ENCODE measurements at places on chromosomes 2 and 18. TPM values are rescaled to one million over a fixed set of nuclear protein-coding genes. Genes with fewer than 3 reads are reported as not detected.

GRCh38 chr2:109128048-109128615 is 873 bp upstream of the SH3RF3 start:
- peak; percentile 82 for DNase-seq

- DNase-seq = peak; percentile 70
Measured at GRCh38 chr18:25144820-25145219, 207.1 kb downstream of the ZNF521 start.

GRCh38 chr2:189698020-189698887 is 23.8 kb downstream of the ANKAR start:
- DNase-seq = peak; percentile 56

- DNase-seq = no peak
Measured at GRCh38 chr2:167933097-167933814, 314.1 kb downstream of the STK39 start.

DNA sequence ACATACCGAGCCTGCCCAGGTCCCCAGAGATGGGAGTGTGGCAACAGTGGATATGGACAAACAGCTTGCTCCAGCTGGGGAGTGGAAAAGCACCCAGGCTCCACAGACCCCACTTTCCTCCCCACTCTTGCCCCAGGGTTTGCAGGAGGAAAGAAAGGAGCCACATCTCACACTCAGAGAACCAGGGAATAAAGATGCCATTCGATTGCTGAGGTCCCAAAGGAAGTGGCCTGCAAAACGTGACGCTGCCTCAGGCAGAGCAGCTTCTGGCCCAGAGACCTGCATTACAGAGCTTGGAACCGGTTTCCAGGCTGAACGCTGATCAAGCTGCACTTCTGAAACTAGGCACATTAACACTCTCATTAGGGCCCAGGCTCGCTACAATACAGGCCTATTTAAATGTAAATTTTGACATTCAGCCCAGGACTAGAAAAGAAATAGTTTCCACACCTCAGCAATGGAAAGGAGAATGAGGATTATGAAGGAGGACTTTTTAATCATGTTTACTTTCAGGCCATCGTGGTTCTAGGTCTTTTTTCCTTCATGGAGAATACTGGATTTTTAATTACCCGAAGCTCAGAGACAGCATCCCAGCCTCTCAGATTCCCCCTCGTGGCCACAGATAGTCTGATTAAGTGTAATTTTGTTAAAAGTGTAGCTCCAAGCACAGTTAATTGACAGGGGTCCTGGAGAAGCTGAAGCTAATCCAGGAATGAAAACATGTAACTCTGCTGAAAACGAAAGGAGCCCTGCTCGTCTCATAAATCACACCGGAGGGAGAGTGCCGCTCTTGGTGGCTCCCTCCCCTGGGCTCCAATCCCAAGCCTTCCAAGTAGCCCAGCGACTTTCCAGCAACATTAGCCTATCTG is 221.3 kb upstream of the RAB6C start:
- no peak for DNase-seq

GRCh38 chr2:6336752-6337471 is 528.8 kb downstream of the CMPK2 start:
- DNase-seq = no peak

DNA sequence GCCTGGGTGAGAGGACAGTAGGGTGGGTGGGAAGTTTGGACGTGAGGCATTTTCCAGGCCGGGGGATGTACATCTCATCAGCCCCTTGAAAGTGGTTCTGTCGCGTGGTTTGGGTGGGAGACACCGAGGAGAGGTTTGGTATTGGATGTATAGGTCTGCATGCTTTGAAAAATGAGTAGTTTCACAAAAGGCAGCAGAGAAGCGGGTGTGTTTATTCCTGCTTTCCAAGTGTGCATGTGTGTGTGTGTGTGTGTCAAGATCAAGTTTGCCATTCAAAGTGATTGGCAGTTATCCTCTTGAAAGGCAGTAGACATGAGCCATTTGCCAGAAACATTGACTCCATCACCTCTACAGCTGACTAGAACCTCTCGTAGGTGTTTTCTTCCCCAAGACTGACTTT is 423.1 kb upstream of the POU3F3 start:
- no peak for DNase-seq

DNA sequence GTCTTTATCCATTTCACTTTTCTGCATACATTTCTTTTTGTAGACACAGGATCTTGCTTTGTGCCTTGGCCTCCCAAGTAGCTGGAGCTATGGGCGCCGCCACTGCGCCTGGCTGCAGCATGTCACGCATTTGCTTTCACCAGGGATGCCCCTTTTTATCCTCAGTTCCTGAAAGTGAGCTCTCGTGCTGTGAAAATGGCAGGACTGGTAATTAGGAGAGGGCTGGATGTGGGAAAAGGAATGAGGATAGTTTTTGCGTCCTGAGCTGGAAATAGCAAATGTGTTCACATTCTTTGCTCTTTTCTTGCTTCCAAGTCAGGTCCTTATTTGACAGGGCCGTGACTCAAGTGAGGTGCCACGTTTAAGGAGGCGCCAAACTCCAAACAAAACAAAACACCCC is 104.6 kb downstream of the LDLRAD4 start:
- no peak for DNase-seq

DNA sequence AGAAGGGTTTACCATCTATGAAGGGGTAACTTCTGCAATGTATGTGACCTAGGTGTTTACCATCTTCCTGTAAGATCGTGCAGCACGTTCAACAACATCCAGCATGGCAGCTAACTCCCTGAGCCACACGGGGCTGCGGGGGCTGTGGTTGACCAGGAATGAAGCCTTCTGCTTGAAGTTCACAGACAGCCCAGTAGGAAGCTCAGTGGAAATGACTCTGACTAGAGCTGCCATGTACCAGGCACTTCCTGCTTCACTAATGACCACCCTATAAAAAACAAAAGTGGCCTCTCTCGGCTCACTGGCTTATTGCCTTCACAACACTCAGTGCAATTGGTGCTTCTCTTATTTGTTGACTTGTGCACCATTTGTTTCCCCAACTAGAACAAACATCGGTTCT is 99.7 kb upstream of the SMAD7 start:
- no peak for DNase-seq

- DNase-seq = no peak
Measured at GRCh38 chr18:58045242-58046092, 1.4 kb downstream of the NEDD4L start.

DNA sequence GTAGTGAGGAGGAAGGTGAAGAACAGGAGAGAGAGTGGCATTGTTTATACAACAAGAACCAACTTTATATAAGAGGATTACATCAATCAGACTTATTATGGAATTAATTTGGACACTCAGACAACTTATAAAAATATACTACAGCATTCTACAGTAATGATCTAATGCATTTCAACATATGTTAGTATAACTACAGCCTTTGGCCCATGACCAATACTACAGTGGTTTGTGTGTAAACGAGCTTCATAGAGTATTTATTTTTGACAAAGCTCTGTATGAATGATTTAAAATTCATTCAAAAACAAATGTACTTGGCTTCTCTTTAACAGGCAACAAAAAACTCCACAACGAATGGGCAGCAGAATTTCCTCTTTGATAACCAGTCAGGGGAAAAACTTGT is 72.8 kb downstream of the ZNF521 start:
- no peak for DNase-seq

The SOCS6 gene
- total RNA-seq = 21.9 TPM

The GATA6 gene
- total RNA-seq = not detected

The ALLC gene
- not detected for total RNA-seq

The TMEM37 gene
- total RNA-seq = not detected

The REG3A gene
- not detected for total RNA-seq

The MAPK4 gene
- not detected for total RNA-seq

The CPLX4 gene
- not detected for total RNA-seq

The DAPL1 gene
- not detected for total RNA-seq

Measured in LHCN-M2 (cell line).